ENCODE measurements at places on chromosomes 13 and 19.
A peak's percentile ranks its signal among the peaks of the same experiment; 100 is the strongest.

- H3K27ac ChIP-seq, result no peak overlapping the region
- no peaks in the 10 kb centered on the region for H3K36me3 ChIP-seq
- no peak overlapping the region for H3K4me3 ChIP-seq
Measured at GRCh38 chr19:40304306-40304705, 19.2 kb upstream of the AKT2 start.

- peaks cover 4% of the 10 kb centered on the region for H3K36me3 ChIP-seq
- DNase-seq, result peak; percentile 72
- no peaks in the 10 kb centered on the region for H3K27me3 ChIP-seq
- H3K4me3 ChIP-seq, result no peak overlapping the region
- no peak overlapping the region for H3K27ac ChIP-seq
Measured at GRCh38 chr19:47790398-47790814, 11.9 kb downstream of the SELENOW start.

GRCh38 chr19:3830621-3831589 is 37.9 kb downstream of the ZFR2 start:
- no peaks in the 10 kb centered on the region for H3K36me3 ChIP-seq
- H3K4me3 ChIP-seq, result no peak overlapping the region
- H3K27ac ChIP-seq, result no peak overlapping the region
- peaks cover 36% of the 10 kb centered on the region for H3K27me3 ChIP-seq
- no peaks in the 10 kb centered on the region for H3K4me1 ChIP-seq
- no peak for DNase-seq

GRCh38 chr13:45587897-45588296 is 27.6 kb downstream of the ERICH6B start:
- H3K4me3 ChIP-seq, result no peak overlapping the region
- H3K36me3 ChIP-seq, result no peaks in the 10 kb centered on the region
- no peak overlapping the region for H3K27ac ChIP-seq
- peaks cover 24% of the 10 kb centered on the region for H3K27me3 ChIP-seq
- H3K4me1 ChIP-seq, result no peaks in the 10 kb centered on the region

GRCh38 chr19:3047496-3048189 is 14.7 kb downstream of the TLE5 start:
- peak overlapping the region; percentile 48 for H3K4me3 ChIP-seq
- DNase-seq, result peak; percentile 80
- H3K27ac ChIP-seq, result peak overlapping the region; percentile 55
- no peaks in the 10 kb centered on the region for H3K27me3 ChIP-seq

- no peak for DNase-seq
- no peaks in the 10 kb centered on the region for H3K36me3 ChIP-seq
- H3K4me3 ChIP-seq, result no peak overlapping the region
Measured at GRCh38 chr19:51253088-51253806, 2.4 kb downstream of the SIGLECL1 start.

- no peak overlapping the region for H3K4me3 ChIP-seq
- H3K27me3 ChIP-seq, result peaks cover 65% of the 10 kb centered on the region
- no peak for DNase-seq
- no peaks in the 10 kb centered on the region for H3K36me3 ChIP-seq
- no peaks in the 10 kb centered on the region for H3K4me1 ChIP-seq
Measured at GRCh38 chr13:112329376-112329775, 46.8 kb upstream of the SPACA7 start.

DNA sequence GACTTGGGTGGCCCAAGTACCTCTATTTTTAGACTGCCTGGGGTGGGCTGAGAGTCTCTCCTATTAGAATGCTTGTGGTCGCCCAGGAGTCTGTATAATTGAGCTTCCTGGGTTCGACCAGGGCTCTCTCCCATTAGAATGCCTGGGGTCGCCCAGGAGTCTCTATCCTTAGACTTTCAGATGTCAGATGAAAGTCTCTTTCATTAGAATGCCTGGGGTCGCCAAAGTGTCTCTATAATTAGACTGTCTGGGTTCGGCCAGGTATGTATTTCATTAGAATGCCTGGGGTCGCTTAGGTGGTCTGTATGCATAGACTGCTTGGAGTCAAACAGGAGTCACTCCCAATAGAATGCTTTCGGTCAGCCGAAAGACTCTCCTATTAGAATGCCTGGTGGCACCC is 1471.7 kb downstream of the UQCRFS1 start:
- H3K27ac ChIP-seq, result no peak overlapping the region
- no peaks in the 10 kb centered on the region for H3K4me1 ChIP-seq
- no peaks in the 10 kb centered on the region for H3K36me3 ChIP-seq
- H3K27me3 ChIP-seq, result no peaks in the 10 kb centered on the region
- no peak overlapping the region for H3K4me3 ChIP-seq

DNA sequence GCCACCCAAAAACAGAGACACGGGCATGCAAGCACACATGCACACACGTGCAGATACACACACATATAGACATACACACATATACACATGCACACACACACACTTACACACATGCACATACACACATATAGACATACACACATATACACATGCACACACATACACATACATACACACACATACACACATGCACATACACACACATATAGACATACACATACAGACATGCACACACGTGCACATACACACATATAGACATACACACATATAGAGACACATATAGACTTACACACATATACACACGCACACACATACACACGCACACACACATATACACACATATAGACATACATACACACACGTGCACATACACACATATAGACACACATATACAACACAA is 92.1 kb downstream of the GADD45B start:
- H3K4me1 ChIP-seq, result peaks cover 10% of the 10 kb centered on the region
- H3K27me3 ChIP-seq, result no peaks in the 10 kb centered on the region
- no peak overlapping the region for H3K4me3 ChIP-seq
- H3K27ac ChIP-seq, result no peak overlapping the region
- no peak for DNase-seq

GRCh38 chr13:108346376-108346775 is 76.9 kb downstream of the TNFSF13B start:
- H3K4me1 ChIP-seq, result peaks cover 10% of the 10 kb centered on the region
- no peak overlapping the region for H3K4me3 ChIP-seq
- DNase-seq, result no peak
- no peak overlapping the region for H3K27ac ChIP-seq
- no peaks in the 10 kb centered on the region for H3K36me3 ChIP-seq
- H3K27me3 ChIP-seq, result no peaks in the 10 kb centered on the region

- H3K4me1 ChIP-seq, result no peaks in the 10 kb centered on the region
- DNase-seq, result no peak
- H3K27me3 ChIP-seq, result peaks cover 5% of the 10 kb centered on the region
- H3K4me3 ChIP-seq, result no peak overlapping the region
- no peaks in the 10 kb centered on the region for H3K36me3 ChIP-seq
Measured at GRCh38 chr13:59464926-59465325, 698.8 kb downstream of the DIAPH3 start.

GRCh38 chr13:30526612-30527495 is 61.1 kb upstream of the HMGB1 start:
- no peaks in the 10 kb centered on the region for H3K36me3 ChIP-seq
- H3K4me3 ChIP-seq, result no peak overlapping the region
- no peak overlapping the region for H3K27ac ChIP-seq
- H3K27me3 ChIP-seq, result no peaks in the 10 kb centered on the region
- DNase-seq, result no peak

GRCh38 chr19:49120868-49121267 is 1.5 kb downstream of the PPFIA3 start:
- H3K27ac ChIP-seq, result no peak overlapping the region
- H3K36me3 ChIP-seq, result no peaks in the 10 kb centered on the region
- no peak overlapping the region for H3K4me3 ChIP-seq
- peaks cover 10% of the 10 kb centered on the region for H3K27me3 ChIP-seq
- no peak for DNase-seq

- H3K27ac ChIP-seq, result no peak overlapping the region
- no peaks in the 10 kb centered on the region for H3K27me3 ChIP-seq
- no peak for DNase-seq
- H3K36me3 ChIP-seq, result no peaks in the 10 kb centered on the region
Measured at GRCh38 chr13:83752141-83752540, 130.1 kb downstream of the SLITRK1 start.

DNA sequence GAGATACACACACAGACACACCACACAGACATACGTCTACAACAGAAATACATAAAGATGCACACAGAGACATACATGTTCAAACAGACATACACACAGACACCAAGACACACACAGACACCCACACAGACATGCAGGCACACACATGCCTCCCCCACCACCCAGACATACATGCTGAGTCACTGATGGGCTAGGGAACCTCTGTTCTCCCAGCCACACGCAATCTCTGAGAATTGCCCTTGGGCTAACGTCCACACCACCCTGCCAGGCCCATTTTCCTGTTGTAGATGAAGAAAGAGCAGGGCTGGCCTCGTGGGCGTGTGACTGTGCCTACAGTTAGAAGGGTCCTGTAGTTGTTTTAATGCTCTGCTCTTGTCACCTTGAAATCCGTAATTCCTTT is 261.9 kb downstream of the KCNRG start:
- H3K27ac ChIP-seq, result no peak overlapping the region
- H3K4me3 ChIP-seq, result no peak overlapping the region
- no peaks in the 10 kb centered on the region for H3K36me3 ChIP-seq
- no peak for DNase-seq
- H3K27me3 ChIP-seq, result no peaks in the 10 kb centered on the region

GRCh38 chr19:38657633-38658222 is 10.3 kb downstream of the ACTN4 start:
- no peak for DNase-seq
- no peaks in the 10 kb centered on the region for H3K36me3 ChIP-seq
- no peak overlapping the region for H3K4me3 ChIP-seq
- H3K4me1 ChIP-seq, result peaks cover 73% of the 10 kb centered on the region
- H3K27ac ChIP-seq, result peak overlapping the region; percentile 7

DNA sequence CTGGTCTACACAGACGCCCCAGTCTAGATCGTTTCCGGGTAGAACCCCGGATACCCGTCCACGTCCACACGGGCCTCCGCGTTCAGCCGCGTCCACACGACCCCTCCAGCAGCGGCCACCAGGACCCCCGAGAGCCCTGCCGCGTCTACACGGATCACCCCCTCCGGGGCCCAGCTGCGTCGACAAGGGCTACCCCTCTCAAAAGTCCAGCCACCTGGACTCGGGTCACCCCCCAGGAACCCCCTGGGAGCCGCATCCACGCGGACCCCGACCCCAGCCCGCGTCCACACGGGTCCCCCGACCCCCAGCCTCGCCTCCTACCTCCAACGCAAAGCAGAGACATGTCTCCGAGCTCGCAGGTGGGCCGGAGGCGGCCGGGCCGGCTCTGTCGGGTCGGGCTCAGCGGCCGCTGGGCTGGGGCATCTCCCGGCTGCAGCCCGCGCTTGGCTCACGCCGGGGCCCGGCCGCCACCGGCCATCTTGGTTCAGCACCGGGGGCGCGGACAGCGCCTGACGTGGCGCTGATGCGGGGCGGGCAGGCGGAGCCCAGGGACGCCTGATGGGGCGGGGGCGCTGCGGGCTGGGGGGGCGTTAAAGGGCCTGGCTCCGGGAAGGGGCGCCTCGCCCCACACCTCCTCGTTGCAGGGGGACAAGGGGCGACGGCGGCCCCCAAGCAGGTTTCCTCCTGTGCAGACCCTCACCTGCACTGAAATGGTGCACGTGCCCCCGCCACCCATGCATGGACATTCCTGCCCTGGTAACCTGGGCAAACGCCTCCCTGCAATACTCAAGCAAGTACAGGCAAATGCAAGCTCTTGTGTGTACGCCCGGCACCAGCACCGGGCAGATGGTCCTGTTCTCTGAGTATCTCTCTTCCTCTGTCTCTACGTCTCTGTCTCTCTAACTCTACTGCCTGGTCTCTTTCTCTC is at the start of gene UNC13A:
UNC13A (minus strand) TSS at position 498 of the 928 bp plus-strand sequence; CDS start at position 343, 155 bp downstream.
- no peak within 1 kb of the TSS for H3K4me3 ChIP-seq
- no peaks in the 10 kb centered on the region for H3K4me1 ChIP-seq
- no peaks in the 10 kb centered on the region for H3K36me3 ChIP-seq
- peaks cover 79% of the 10 kb centered on the region for H3K27me3 ChIP-seq
- no peak within 1 kb of the TSS for H3K27ac ChIP-seq

DNA sequence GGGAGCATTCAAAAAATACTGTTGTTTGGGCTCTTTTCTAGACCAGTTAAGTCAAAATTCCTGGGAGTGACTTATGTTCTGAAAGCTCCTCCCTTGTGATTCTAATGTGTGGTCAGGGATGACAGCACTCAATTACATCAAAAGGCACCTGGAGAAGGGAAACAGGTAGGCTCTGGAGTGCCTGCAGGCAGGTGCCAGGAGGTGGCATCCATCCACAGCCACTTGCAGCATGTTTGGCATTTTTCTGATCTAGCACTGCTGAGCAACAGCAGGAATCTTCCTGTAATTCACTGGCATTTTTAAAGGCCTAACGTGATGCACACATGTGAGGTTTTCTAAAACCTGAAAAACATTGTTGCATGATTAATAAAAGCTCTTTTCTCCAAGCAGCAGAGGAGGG is 94.6 kb downstream of the CCNA1 start:
- H3K27ac ChIP-seq, result no peak overlapping the region
- H3K36me3 ChIP-seq, result no peaks in the 10 kb centered on the region
- no peaks in the 10 kb centered on the region for H3K4me1 ChIP-seq
- H3K27me3 ChIP-seq, result no peaks in the 10 kb centered on the region
- DNase-seq, result no peak

GRCh38 chr13:44373601-44374347 is at the start of gene SERP2:
SERP2 (plus strand) TSS chr13:44373824; CDS start chr13:44374026, 202 bp downstream.
- H3K27me3 ChIP-seq, result no peaks in the 10 kb centered on the region
- H3K36me3 ChIP-seq, result no peaks in the 10 kb centered on the region
- H3K4me3 ChIP-seq, result peak within 1 kb of the TSS; percentile 83
- H3K4me1 ChIP-seq, result no peaks in the 10 kb centered on the region
- DNase-seq, result no peak
- no peak within 1 kb of the TSS for H3K27ac ChIP-seq

DNA sequence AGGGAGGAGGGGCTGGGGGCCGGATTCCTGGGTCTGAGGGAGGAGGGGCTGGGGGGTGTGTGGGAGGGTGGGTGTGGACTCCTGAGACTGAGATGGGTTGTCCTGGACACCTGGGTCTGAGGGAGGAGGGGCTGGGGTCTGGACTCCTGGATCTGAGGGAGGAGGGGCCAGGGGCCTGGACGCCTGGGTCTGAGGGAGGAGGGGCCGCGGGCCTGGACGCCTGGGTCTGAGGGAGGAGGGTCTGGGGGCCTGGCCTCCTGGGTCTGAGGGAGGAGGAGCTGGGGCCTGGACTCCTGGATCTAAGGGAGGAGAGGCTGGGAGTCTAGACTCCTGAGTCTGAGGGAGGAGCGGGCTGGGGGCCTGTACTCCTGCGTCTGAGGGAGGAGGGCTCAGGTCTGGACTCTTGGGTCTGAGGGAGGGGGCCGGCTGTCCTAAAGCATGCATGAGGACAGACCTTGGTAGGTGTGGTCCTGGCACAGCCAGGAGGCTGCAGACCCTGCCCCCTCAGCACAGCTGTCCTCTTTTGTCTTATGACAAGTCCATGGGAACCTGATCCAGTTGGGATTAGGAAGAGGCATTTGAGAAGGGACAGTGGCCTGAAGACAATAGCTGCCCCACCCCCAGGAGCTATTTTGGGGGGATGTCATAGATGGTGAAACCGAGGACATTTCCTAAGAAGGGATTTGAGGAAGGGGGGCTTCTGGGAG is 1.3 kb downstream of the TNNT1 start:
- H3K4me3 ChIP-seq, result no peak overlapping the region
- no peaks in the 10 kb centered on the region for H3K36me3 ChIP-seq
- H3K27me3 ChIP-seq, result peaks cover 2% of the 10 kb centered on the region
- no peak overlapping the region for H3K27ac ChIP-seq
